ENCODE measurements at places on chromosomes 16 and 17.

- DNase-seq: no peak
Observed at GRCh38 chr17:68210570-68211315, 37.1 kb upstream of the AMZ2 start.

DNA sequence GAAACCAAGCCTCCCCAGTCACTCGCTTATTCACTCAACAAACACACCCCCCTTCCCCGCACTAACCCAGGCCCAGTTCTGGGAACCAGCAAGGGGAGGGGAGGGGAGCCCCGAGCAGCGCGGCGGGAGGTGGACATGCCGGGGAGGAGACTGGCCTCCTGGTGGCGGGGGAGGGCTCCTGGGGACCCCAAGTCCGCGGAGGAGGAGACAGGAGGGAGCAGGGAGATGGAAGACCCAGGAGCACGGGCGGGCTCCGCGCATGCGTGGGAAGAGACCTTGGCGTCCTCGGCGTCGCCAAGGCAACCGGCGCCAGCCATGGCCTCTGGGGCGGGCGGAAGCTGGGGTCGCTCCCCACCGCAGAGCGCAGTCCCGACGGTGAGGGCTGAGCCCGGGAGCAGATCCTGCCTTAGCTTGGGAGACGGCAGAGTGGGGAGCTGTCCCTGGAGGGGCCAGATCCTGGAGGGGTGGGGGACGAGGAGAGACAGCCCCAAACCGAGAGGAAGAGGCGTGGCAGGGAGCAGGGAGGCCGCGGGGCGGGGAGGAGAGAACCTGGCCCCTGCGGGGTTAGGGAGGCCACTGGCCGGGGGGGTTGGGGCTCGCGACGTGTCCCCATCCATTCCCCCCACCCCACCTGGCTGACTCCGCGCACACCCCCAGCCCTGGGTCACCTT, at the start of gene PRR29:
Gene PRR29, plus strand, starts transcription at position 302 of the 671 bp plus-strand sequence. Its CDS starts 14 bp downstream, at position 316.
- DNase-seq: no peak

GRCh38 chr16:56630134-56630533, 2.3 kb upstream of the MT1M start:
- no peak for DNase-seq

- no peak for DNase-seq
Observed at GRCh38 chr16:50267151-50267631, 840 bp downstream of the ADCY7 start.

DNA sequence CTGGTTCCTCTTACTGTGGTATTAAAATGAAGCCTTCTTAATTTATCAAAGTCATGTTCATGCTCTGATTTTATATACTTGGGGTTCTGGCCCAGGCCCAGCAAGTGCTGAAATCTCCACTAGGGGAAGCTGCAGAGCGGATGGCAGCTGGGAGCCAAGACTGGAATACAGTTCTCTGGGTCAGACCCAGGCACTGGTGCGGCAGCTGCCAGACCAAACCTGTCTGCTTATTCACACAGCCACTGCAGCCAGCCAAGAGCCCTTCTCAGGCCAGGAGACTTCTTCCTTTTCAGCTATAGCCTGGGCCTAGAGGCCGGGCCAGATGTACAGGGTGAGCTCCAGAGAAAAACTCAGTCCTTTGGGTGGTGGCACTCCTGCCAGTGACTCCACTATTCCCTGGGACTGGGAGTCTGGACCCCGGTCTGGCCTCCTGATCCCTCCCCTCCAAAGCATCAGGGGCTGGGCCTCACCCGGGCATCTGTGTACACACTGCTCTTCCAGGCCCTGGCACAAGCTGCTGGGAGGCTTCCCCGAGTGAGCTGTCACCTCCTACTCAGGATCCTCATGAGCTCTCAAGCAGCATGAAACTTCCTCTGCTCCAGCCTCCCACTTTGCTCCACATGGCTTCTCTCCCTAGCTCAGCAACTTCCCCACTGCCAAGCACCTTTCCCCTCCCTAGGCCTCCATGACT, 24.4 kb downstream of the ATP6V0D1 start:
- no peak for DNase-seq

DNA sequence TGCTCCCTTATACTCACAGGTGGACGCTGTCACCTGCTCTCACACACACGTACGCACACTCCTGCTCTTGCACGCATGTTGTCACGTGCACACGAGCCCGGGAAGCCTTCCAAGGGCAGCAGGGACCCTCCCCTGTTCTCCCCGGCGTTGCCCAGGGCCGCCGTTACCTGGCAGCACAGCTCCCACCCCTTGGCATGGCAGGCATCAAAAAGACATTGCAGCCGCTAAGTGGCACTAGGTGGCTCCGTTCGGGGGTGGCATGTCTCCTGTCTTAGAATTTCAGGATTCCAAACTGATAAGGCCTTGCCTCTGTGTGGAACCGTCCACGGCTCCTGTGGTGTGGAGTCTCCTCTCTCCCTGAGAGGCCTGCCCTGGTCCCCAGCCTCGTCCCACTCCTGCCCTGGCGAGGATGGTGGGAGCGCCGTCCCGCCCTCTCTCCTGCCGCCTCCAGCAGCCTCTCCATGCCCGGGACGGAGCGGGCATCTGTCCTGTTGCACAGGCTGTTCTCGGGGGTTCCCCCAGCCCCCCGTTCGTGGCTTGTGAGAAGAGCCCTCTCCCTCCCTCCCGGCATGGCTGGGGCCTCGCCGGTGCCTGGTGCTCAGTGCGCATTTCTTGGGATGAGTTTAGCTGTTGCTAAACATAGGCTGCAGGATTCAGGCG, 126.7 kb upstream of the GSE1 start:
- no peak for DNase-seq

DNA sequence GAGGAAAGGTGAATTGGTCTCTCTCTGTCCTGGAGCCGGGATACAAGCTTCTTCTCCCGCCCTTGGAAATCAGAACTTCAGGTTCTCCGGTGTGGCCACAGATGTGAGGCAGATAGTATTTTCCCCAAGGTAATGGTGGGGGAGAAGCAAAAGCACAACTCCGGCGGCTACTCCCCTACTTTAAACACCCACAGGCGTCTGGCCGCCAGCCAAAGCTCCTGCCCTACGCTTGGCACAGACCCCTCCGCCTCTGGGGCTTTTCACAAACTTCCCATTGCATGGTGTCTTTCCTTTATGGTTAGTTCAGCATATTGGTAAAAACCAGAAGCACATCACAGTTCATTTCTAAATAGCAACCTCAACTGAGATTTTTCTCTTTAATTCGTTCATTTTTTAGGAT, 39.4 kb upstream of the B4GALNT2 start:
- no peak for DNase-seq

DNA sequence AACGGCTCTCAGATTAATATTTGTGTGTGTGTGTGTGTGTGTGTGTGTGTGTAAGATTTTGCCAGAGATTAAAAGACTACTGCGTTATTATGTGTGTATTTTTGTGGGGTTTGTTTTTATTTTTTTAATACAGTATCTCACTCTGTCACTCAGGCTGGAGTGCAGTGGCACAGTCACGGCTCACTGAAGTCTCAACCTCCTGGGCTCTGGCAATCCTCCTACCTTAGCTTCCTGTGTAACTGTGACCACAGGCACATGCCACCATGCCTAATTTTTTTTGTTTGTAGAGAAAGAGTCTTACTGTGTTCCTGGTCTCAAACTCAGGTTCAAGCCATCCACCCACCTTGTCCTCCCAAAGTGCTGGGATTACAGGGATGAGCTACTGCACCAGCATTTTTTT, 87.2 kb downstream of the CYB561 start:
- DNase-seq: no peak

DNA sequence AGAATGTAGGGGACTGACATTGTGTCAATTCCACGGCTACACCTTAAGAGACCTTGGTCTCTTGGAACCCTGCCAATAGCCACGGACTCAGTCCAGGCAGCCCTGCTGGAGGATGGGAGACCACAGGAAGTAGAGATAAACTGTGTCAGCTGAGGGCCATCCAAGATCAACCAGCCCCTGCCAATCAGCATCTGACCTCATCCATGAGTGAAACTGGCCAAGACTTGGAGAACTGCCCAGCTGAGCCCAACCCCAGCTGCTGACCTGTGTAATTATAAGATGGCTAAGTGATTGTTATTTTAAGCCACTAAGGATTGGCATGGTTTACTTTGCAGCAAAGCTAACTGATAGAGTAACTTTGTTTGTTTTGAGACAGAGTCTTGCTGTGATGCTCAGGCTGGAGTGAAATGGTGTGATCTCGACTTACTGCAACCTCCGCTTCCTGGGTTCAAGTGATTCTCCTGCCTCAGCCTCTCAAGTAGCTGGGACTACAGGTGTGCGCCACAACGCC, 13.3 kb upstream of the YWHAE start:
- no peak for DNase-seq

DNA sequence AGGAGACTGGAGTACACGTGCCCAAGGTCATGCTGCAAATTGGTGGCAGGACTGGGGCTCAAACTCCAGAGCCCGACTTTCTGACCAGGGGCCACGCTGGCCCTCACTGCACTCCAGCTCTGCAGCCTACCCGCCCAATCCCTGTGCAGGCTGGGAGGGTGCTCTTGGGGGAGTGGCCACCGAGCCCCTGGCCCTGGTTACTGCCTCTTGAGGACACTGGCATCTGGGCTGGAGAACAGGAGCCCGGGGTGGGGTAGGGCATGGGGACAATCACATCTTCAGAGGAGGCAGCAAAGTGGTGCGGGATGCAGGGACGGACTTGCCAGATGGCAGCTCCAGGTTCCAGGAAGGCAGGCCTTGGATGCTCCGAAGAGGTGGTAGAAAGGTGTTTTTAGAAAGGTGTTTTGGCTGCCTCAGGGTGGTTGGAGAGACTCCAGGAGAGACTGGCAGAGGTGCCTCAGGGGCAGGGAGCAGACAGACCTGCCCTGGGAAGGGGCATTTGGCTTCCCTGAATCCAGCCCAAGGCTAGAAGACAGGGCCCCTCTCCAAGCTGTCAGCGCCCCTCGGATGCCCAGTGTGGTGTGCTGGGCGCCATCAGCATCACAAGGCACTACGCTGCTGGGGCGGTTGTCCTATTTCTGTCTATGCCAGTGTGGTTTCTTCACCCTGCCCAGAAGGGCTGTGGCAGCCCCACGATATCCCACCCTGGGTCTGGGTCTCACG, 220.6 kb downstream of the NTN1 start:
- DNase-seq: no peak

- no peak for DNase-seq
Observed at GRCh38 chr16:26957283-26957859, 109.4 kb upstream of the C16orf82 start.

- DNase-seq: no peak
Observed at GRCh38 chr17:56269556-56270389, 116.5 kb downstream of the ANKFN1 start.

GRCh38 chr16:4347010-4347409, 4.1 kb downstream of the PAM16 start:
- no peak for DNase-seq
